ENCODE measurements at places on chromosomes 1 and 21.

DNA sequence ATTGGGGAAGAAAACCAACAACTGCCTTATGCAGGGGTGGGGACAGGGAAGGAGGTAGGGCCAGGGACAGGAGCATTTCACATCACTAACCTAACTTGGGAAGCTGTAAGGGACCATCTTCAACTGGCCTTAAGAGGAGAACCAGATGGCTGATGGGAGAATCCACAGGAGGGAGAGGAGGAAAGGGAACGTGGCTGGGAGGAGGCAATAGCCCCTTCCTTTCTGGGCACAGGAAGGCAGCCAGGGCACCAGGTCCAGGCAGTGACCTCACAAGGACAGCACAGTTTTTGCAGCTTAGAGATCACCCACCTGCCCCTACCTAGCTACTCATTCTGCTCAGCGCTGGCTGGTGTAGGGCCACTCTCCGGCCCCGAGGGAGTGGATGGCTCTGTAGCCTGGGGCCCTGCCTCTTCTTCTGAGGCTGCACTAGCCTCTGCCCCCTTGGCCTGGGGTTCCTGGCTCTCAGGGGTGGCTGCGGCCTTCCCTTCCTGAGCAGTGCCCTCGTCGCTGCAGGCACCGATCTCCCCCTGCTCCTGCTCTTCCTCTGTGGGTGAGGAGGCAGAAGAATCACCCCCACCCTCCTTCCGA lies 1.7 kb downstream of the MARCKSL1 start:
- no peak for DNase-seq

DNA sequence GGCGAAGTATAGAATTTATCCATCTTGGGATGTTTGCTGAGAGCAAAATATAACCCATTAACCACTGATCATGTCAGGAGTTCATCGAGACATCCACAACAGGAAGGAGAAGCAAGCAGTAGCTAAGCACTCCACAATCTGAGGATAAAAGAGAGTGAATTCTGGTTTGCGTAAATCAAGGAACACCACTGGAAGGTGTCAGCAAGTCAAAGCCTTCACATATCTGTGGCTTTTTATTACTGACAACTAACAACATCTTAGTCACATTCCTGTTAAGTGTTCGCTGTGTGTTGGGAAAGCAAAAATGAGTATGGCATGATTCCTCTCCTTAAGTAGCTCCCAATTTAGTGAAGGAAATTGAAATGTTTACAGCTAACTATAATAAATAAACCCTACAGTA lies 44.5 kb upstream of the DARS2 start:
- DNase-seq = no peak

- no peak for DNase-seq
Observed at GRCh38 chr1:173112129-173112528, 61.4 kb upstream of the TNFSF18 start.

GRCh38 chr1:75579046-75579445 lies 31.9 kb downstream of the SLC44A5 start:
- no peak for DNase-seq

- DNase-seq = no peak
Observed at GRCh38 chr1:186980400-186980799, 151.7 kb downstream of the PLA2G4A start.

GRCh38 chr1:57229076-57229475 lies 194.8 kb downstream of the DAB1 start:
- DNase-seq = no peak

- peak; percentile 10 for DNase-seq
Observed at GRCh38 chr1:15610167-15610566, 7.1 kb upstream of the DDI2 start.

DNA sequence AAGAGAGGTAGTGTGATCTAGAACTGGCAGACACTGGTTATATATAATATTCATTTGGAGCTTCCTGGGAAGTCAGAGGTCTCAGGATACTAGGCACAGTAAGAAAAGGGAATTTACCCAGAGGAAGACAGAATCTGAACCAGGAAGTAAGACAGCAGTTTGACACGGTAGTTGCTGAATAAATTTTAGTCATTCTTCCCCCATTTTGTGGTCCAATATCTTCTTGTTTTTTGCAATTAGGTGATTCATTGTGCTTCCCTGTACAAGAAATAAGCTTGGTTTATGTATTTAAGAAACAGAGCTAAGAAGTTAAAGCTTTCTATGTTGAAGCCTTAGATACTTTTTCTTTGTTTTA lies 1.3 kb downstream of the TMEM167B start:
- DNase-seq = no peak

GRCh38 chr1:7385471-7386225 lies 385.4 kb upstream of the VAMP3 start:
- no peak for DNase-seq

DNA sequence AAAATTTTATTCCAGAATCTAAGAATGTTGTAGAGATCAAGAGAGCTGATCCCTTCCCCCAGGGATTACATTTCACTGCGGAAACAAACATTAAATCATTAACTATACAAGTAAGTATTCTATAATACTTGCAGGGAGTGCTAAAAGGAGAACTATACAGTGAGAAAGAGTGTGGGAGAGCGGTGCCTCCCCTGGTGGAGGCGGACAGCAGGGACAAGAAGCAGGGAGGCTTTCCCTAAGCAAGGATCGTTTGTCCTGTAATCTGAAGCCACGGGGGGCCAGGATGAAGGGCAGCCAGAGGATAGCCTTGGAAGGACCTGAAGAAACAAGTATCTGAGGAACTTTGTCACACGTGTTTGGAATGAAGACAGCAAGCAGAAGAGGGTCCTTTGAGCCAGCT lies 40.1 kb downstream of the SLC9C2 start:
- DNase-seq = no peak

DNA sequence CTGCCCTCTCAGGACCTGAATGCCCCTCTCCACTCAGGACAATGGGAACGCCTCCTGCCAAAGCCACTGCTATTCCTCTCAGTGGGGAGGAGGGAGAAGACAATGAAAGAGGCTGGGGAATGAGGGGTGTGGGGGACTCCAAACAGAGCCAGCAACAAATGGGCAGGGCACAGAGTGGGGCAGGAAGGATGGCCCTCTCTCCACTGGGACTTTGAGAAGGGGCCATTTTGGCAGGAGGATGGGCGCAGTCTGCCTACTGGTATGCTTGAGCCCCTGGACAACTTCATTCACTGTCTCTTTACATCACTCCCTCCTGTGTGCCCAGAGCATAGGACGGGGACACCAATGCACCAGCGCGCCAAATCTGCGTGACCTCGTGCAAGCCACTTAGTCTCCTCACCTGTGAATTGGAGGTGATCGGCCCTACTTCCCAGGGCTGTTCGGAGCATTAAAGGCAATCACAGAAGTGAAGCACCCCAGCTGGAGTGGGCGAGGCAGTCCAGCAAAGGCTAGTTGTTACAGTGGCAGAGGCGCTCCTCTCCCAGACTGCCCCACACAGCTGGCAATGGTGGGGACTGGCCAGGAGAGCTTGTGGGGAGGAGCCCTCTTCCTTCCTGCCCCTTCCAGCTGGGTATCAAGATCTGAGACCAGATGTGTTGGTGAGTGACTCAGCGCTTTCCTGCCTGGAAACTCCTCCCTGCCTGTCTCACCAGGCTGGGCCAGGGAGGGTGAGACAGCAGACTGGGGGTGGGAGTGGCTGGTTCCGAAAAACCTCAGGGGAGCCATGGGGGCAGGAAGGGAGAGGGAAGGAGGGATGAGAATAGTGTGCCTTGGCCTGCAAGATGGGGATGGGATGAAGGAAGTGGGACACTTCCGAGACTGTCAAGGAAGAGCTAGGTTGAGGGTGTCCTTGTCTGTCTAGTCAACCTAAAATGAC lies 22.4 kb upstream of the SYNC start:
- no peak for DNase-seq

- DNase-seq = no peak
Observed at GRCh38 chr1:119631086-119631432, 17.0 kb downstream of the ZNF697 start.

GRCh38 chr1:109118089-109118488 lies 4.2 kb downstream of the ELAPOR1 start:
- DNase-seq = no peak

DNA sequence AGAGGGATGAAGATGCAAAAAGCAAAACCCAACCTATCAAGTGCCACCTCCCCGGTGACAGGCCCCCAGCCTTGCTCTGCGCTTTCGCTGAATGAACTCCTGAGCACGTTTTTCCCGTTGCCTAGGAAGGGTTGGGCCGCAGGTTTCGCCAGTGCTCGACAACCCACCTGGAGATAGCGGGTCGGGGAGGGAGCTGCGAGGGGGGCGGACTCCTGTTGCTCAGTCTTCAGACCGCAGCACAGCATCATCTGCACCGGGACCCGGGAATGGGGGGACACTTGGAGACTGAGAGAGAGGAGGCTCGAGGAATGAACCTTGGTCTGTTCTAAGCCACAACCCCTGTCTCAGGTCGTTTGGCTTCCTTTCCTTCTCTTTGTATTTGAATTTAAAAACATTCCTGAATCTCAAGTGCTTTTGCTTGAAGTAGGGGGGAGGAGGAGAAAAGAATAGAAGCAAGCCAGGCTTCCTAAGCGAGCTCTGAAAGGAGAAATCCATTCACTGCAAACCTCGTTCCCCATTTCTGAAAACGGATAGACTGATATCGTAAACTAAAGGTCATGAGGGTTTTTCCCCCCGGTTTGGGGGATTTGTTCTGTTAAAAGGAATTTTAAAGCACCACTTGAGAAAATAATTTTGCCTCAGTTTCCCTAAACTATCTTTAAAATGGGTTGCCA lies 1.2 kb downstream of the AK5 start:
- DNase-seq = peak; percentile 9

DNA sequence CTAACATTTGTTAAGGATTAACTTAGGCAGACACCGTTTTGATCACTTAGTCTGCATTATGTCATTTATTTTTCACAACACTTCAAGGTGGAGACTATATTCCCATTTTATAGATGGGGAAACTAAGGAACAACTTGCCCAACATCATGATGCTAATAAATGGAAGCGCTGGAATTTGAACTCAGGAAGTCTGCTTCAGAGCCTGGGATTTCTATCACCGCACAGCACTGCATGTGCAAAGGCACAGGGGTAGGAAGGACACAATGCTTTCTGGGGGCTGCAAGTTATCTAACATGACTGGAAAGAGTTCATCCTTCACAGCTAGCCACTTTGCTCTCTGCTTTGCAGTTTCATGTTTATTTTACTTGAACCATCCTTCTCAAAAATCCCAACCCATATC lies 100.5 kb downstream of the UBR4 start:
- no peak for DNase-seq

DNA sequence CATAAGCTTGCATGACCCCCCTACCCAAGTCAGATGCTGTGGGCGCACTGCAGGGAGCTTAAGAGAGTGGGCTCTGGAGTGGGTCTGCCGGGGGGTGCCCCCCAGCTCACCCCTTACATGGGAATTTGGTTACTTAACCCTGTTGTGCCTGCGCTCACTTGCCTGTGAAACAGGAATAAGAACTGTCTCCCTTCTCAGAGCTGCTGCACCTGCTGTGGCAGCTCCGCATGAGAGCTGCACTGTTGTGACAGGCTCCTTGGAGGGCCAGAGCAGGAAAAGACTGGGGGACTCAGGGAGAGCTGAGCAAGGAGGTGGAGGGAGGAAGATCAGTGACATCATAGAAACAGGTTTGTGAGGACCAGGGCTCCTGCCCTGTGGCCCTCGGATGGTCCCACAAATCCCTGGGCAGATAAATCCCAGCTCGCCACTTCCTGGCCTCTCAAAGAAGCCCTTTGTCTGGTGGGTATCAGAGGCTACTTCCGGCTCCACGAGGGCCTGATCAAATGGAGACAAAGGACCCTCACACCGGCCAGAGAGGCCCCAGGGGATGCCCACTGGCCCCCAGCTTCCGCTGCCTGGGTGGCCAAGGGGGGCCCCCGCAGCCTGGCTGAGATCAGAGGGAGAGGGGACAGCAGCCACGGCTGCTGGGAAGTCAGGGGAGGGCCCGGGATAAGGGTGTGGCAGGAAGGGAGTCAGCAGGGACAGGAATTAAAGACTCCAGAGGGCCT lies 28.9 kb upstream of the LAPTM5 start:
- no peak for DNase-seq

GRCh38 chr1:111218701-111219556 lies 8.6 kb upstream of the CHI3L2 start:
- no peak for DNase-seq

DNA sequence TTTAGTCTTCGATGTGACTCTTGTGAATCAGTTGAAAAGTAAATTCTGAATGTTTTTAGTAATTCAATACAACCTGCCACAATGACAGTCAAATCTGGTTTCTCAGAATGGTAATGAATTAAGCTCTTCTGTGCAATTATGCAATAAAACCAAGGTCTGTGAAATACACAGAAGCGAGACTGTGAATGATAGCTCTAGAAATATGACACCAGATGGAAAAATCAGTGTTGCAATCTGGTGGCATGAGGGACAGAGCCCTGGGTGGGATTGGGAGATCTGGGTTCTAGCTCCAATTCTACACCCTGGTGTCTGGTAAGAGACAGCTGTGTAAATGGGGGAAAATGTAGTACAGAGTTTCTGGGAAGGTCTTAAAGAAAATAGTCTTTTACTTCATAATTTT lies 586.4 kb upstream of the ZRANB2 start:
- DNase-seq = peak; percentile 85

GRCh38 chr1:151963288-151963687 lies 30.4 kb downstream of the S100A10 start:
- no peak for DNase-seq

- DNase-seq = no peak
Observed at GRCh38 chr1:165900576-165901380, 73.4 kb downstream of the UCK2 start.

DNA sequence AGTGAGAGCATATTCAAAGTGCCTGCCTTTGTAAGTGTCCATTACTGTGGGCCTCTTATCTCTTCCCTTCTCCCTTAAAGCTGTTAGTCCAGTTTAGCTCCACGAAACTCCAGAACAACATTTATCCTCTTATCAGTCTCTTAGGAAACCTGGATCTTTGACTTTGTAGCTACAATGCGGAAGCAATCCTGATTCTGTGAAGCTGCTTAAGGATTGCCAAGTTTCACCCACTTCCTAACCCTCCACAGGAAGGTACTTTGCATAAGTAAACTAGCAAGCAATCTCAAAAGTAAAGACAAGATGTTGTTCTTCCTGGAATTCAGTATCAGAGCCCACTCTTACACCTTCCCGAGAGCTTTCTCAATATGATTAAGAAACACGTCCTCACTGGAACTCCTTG lies 164.9 kb upstream of the USP25 start:
- no peak for DNase-seq

- DNase-seq = peak; percentile 31
Observed at GRCh38 chr1:24392982-24393650, 20.5 kb downstream of the STPG1 start.

DNA sequence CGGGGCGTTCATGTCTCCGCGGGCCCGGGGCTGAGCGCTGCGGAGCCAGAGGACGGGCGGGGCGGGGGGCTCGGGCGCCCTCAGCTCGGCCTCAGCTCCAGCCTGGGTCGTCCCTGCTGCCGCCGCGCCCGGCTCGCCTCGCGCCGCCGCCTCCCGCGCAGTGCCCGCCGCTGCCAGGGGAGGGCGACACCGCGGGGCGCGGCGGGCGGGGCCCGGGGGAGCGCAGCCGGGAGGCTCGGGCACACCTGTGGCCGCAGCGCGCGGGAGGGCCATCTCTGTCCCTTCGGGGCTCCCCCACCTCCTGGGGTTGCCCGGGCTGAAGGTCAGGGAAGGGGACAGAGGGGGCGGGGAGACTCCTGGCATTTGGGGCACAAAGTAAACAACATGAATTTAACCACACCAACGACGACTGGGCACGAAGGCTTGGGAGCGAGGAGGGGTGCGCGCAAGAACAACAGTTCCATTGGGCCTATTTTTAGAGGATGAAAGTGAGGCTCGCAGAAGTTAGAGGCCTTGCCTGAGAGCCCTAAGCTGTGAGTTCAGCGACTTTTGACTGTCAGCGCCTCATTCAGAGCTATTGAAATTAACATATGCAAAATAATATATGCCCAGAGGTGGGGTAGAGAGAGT lies at the start of gene FAM131C:
FAM131C (minus strand) TSS at position 162 of the 630 bp plus-strand sequence. CDS start 209 bp downstream, outside the sequence.
- DNase-seq = no peak
